Left forelimb (tissue), 1 donor: ENCODE measurements at places on chromosomes 6 and 20.

GRCh38 chr6:96075826-96076225, 60.1 kb downstream of the FUT9 start:
- no peak for DNase-seq

GRCh38 chr20:38104285-38104684, 60.8 kb downstream of the TGM2 start:
- DNase-seq: no peak

GRCh38 chr6:144768551-144769075, 483.5 kb downstream of the UTRN start:
- DNase-seq: no peak

GRCh38 chr6:106804346-106805335, 169.9 kb downstream of the CD24 start:
- no peak for DNase-seq

DNA sequence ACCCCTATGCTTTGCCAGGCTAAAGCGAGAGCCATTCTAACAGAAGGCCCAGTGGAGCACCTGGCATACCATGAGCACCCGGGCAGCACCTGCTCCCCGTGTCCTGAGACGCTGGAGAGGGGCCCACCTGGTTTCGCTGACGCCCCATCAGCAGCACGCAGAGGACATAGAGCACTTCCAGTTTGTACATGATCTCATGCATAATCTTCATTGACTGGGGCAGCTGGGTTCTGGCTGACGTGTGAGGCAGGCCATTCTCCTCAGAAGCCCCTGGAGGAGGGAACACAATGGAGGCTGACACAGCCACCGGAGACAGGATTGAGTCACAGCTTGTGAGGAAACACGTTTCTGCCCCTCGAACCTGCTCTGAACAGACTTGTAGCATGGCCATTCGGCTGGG, 65.4 kb downstream of the MYH7B start:
- no peak for DNase-seq

- no peak for DNase-seq
These were observed 16.0 kb downstream of the TM9SF4 start for GRCh38 chr20:32125506-32125905.

- DNase-seq: no peak
These were observed 139.1 kb upstream of the DTNBP1 start for GRCh38 chr6:15801912-15802311.

DNA sequence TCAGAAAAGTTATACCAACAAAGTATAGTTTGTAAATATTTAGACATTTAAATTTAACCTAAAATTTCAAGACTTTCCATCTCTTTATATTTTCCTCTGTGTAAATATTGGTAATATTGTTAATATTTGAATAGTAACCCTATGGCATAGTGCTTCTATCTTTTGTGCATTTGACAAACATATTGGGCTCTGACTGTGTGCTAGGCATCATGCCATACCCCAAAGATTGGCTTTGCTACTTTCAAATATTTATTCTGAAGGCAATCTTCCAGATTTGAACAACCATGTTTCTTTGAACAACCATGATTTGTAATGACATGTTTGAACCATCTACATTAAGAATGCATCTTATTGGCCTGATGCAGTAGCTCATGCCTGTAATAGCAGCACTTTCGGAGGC, 15.5 kb upstream of the PRDM1 start:
- DNase-seq: no peak

- DNase-seq: no peak
These were observed 463.0 kb downstream of the CDKAL1 start for GRCh38 chr6:20997143-20997769.

DNA sequence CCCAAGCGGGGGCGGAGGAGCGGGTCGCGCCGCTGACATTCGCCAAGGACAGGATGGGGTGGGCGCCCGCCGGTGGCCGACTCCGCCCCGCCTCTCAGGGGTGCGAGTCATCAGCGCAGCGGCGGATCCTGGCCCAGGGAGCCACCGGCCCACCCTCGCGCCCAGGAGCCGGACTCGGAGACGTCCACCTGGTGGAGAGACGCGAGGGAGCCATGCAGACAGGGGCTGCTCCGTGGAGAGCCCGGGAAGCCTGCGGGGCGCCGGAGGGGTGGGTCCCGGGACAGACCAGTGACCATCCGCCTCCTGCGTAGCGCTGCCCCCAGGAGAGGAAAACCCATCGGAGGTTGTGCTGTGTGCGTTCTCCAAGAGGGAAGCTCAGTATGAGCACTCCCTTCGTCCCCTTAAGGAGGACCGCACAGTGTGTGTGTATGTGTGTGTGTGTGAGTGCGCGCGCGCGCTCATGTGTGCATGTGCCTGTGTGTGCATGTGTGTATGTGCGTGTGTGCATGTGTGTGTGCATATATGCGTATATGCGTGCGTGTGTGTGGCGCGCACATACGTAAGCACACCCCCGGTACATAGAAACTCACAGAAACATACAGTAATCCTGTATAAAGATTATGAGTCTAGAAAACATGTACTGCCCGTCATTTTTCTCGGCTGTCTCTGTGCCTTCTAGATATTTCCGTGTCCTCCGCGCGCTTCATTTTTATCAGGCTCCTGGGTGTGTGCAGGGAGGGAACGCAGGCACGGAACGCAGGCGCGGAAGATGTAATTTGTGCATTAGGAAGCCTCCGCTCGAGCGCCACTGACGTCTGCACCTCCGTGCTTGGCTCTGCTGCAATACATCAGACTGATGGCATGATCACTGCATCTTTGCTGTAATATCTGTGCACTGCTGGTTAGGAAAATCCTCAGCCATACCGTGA, 158.9 kb downstream of the TBXT start:
- DNase-seq: no peak

- DNase-seq: no peak
These were observed 3.2 kb downstream of the PRRT1 start for GRCh38 chr6:32148289-32149091.

- DNase-seq: no peak
These were observed 23.9 kb downstream of the RALY start for GRCh38 chr20:34017610-34018009.
